ENCODE measurements at places on chromosomes 2 and 18.

DNA sequence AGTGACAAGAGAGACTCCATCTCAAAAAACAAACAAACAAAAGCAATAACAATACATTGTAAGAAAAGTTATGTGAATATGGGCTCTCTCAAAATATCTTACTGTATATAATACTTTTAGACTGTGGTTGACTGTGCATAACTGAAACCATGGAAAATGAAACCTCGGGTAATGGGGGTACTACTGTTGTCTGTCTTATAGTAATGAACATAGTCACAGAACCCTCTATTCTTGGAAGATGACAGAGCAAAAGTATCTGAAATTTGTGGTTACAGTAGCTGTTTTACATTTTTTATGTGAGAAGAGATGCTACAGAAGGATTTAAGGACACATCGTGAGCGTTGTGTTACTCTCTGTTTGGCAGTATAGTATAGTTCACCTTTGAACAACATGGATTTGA, 60.5 kb downstream of the MAP4K4 start:
- DNase-seq, result no peak

DNA sequence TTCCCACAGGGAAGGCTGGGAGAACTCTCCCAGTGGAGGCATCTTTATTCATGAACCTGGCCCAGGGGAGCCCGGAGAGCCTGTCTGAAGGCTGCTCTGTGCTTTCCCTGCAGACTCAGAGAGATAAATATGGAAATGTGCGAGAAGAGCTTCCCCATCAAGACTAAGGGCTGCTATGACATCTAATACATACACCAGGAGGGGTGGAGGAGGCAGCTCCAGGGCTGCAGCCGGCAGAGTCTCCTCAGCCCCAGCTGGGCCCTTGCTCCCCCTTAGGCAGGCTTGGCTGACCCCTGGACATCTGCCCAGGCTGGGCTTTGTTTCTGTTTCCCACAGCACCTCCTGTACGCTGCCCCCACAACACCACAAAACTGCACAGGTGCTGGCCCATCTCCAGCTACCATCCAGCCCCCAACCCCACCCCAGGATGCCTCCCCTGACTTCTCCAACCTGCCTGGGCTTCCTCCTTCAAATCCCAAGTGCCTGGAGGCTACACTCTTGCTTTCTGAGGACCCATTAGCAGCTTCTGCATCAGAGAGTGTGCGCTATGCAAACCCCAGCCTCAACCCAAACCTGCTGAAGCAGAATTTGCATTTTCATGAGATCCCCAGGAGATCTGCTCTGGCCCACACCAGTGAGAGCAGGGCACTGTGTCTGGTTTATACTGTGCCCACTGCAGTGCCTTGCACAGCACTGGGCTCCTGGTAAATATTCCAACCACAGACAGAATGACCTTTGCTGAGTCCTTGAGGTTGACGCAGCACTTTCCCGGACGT, 96.8 kb downstream of the VSNL1 start:
- no peak for DNase-seq

- DNase-seq, result no peak
Observed at GRCh38 chr2:133085646-133086045, 415.6 kb upstream of the LYPD1 start.

DNA sequence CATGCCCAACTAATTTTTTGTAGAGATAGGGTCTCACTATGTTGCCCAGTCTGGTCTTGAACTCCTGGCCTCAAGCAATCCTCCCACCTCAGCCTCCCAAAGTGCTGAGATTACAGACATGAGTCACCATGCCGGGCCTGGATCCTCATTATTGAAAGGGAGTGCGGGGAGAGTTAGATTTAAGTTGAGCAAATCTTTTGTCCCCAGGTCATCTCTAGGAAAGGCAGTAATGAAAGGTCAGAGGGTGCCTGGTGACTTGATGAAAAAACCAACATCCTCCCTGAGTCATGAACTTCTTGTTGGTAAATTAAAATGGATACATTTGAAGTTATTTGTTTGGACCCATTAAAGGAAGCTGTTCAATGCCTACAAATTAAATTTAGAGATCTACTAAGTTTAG, 25.1 kb downstream of the STAT4 start:
- DNase-seq, result no peak

Measured in fibroblast of skin of left biceps (primary cell).